ENCODE measurements at places on chromosomes 5 and 9.

GRCh38 chr9:105064248-105065097, 136.5 kb upstream of the ABCA1 start:
- no peak for DNase-seq

- DNase-seq: no peak
Observed at GRCh38 chr9:127334725-127335124, 62.2 kb upstream of the SLC2A8 start.

GRCh38 chr5:139134906-139135305, 63.3 kb downstream of the SIL1 start:
- no peak for DNase-seq

DNA sequence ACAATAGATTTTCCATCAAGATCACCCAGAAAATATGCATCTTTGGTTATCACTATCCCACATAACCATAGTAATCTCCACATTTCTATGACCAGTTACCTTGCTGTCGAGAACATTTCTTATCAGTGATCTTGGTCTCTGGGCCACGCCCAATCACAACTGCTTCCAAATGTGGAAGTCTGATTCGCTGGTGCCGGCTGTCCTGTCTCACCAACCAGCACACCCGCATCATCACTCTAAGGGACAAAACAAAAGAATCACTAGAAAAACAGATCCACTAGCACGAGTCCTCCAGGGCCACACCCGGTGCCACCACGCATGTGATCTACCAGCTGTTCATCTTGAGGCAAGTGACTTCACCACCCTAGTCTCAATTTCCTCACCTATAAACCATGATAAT, 11.8 kb downstream of the APTX start:
- DNase-seq: no peak

- no peak for DNase-seq
Observed at GRCh38 chr9:93616044-93616443, 39.7 kb downstream of the PHF2 start.

GRCh38 chr9:137547687-137548543, 2.3 kb downstream of the PNPLA7 start:
- no peak for DNase-seq

DNA sequence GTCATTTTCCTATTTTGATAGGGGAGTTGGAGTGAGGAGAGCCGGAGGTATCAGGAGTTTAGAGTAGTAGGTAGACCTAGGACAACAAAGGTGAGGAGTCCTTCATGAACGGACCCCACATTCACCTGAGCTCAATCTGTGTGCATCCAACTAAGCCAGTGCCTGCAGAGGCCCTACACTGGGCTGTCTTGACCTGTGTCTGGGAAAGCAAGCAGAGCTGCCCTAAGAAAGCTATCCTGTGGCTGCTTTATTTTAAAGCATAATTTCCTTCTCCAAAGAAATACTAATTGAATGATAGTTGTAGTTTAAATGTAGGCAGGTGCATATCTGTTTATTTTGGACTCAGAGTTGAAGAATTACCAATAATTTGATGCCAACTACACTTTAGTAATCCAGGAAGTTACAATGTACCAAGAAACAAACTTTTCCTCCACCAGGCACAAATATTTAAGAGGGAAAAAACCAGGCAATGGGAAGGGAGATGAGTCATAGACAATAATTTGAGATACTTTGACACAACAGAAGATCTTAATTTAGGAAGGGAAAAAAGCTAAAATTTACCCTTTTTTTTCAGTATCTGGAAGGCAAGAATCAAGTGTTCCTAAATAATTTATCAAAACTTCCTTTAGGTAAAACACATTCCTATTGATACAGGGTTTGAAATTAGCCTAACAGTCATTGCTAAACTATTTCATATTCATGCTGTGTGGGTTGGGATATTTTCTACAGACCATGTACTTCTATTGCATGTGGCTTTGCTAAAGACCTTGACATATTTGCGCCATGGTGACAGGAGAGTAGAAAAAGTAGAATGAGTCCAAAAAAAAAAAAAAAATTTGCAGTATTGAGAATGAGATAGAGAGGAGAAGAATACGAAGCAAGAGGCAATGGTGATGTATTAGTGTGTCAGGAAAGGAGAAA, 376.6 kb upstream of the TUSC1 start:
- no peak for DNase-seq

DNA sequence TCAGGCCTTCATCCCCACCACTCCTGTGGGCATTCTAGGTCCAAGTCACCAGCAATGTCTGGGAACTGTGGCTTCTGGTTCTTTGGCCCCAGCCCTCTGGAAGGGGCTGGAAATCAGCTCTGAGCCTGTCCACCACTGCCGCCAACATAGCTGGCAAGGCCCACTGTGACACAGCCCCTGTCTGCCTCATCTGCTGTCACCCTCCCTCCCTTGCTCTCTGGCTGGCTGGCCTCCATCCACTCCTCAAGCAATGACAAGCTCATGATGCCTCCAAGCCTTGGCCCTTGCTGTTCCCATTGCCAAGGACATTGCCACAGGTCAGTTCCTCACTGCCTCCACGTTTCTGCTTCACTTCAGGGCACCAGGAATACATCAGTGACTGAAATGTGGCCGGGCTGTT, 93.7 kb downstream of the LHX2 start:
- DNase-seq: no peak

DNA sequence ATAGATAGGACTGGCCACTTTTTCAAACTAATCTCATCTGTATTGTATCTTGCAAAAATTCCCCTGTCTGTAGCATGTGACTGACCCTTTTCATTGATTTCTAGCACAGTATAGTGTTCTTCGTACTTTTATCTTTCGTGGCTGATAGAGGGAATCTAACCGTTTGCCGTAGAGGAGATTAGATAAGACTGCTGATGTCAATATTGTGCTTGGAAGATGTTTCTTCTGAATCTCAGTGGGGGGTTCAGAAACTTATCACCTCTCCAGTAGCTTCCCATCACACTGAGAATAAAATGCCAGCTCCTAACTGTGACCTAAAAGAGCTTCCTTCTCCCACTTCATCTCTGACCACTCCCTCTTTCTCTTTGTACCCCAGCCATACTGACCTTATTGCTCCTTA, 25.4 kb upstream of the ALDOB start:
- no peak for DNase-seq

- DNase-seq: peak; percentile 21
Observed at GRCh38 chr5:127229185-127229889, 61.3 kb upstream of the MEGF10 start.

- DNase-seq: no peak
Observed at GRCh38 chr9:131366761-131367401, 27.0 kb upstream of the PRRC2B start.

GRCh38 chr5:132872788-132873118, 715 bp upstream of the LEAP2 start:
- DNase-seq: no peak

GRCh38 chr5:134793111-134793510, 34.5 kb downstream of the DDX46 start:
- DNase-seq: no peak

DNA sequence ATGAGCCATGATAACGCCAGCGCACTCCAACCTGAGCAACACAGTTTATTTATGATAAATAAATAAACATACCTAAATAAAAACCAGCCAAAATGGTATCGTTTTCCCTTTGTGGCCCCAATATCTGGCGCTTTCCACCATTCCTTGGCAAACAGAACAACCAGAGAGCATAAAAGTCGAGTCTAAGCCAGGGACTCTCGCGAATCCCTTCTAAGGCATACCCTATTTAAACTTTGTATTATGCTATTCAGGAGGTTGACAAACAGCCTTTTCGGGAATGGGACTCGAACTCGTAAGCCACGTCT, 386 bp upstream of the MATR3 start:
- no peak for DNase-seq

DNA sequence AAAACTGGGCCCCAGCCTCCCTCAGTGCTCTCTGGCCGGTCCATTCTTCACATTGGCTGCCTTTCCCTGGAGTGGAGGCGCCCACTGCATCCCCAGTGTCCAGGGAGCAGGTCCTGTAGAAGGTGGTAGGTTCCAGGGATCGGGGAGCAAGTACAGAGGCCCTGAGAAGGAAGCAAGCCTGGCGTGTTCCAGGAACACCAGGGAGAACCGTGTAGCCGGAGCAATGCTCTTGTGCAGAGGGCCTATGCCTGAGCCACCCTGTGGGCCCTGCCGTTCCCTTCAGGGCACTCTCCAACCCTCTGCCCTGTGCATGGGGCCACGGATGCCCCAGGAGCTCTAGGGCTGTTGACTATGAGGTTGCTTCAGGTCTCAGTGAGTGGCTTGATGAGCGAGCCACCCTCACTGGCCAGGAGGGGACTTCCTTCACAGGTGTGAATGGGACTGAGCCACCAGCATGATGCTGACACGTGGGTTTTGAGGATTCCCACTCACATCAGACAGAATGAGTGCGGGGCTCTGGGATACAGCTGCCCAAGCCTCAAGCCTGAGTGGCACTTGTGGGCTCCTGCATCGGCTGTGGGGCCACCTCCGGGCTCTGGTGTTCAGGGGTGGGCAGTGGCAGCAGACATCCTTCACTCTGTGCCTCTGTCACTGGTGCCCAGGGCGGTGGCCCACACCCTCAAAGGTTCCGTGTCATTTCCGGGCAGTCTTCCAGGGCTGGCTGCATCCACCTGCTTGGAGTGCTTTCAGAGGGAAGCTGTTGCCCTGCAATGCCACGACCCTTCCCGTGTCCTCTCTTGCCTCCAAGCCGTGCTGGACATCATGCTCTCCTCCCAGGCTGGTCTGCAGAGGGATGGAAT, 54.4 kb downstream of the ADAMTS2 start:
- no peak for DNase-seq

GRCh38 chr5:151159649-151160373, 2.2 kb upstream of the ANXA6 start:
- DNase-seq: no peak

DNA sequence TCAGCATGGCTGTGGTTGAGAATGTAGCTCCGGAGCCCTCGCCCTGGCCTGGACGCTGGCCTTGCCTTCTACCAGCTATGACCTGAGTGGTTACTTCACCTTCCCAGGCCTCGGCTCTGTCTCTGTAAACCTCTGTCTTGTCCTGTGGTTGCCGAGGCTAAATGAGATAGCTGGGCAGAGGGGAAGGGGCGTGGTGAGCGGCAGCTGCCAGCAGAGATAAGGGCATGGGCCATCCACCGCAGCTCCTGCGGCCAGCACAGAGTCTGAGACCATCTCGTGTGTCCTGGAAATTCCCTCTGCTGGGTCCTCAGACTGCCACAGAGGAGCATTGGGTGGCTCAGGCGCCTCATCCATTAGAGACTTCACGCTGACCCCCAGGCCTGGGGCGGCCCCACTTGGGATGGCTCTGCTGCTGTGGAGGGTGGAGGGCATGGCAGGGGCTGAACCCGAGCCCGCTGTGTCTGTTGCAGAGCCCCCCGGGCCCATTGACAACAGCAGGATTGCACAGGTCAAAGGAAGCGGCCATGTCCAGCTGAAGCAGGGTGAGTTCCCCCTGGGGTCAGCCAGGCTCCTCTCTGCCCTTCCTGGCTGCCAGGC, 43.9 kb downstream of the USP20 start:
- DNase-seq: no peak

GRCh38 chr5:31717561-31717960, 78.6 kb downstream of the PDZD2 start:
- no peak for DNase-seq

DNA sequence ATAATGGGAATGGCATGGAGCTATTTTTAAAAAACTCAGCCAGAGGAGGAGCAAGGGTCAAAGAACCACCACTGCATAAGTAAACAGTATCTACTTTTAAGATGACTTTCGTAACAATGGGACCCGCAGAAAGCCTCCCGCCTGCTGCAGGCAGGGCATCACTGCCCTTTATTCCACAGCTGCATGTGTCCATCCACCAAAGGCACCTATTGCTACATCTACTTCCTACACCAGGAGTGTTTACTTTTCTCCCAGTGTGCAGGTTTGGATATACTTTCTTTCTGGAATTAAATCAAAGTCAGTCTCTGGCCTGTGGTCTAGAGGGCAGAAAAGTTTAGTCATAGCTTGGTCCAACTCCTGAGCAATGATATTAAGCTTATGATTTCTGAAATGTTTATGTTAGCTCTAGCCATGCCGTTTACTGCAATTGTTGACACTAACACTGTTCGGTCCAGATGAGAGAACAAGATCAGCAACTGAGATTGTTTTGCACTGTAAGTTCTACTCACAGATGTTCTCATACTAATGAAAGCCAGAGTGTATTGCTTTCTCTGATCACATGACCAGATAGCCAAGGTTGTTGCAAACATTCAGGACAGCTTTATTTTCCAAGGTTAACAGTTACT, 391.5 kb downstream of the FGF10 start:
- no peak for DNase-seq

- no peak for DNase-seq
Observed at GRCh38 chr9:120965344-120966012, 38.9 kb upstream of the TRAF1 start.

DNA sequence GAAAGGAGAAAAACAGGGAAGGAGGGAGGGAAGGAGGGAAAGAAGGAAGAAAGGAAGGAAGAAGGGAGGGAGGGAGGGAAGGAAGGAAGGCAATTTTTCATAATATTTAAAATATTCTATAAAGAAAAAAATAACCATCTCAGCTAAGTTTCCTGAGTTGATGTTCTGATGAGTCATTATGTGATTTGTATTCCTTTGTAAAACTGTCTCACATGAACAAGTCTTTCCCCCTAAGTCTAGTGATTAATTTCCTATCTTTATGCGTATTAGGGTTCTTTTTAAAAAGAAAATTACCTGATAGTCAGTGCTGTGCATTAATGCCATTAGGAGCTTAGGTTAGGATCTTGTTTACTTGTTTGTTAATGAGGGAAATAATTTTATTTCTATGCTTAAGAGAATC, 94.1 kb downstream of the RASEF start:
- no peak for DNase-seq

- DNase-seq: peak; percentile 33
Observed at GRCh38 chr9:92094655-92095054, 20.6 kb downstream of the SPTLC1 start.

DNA sequence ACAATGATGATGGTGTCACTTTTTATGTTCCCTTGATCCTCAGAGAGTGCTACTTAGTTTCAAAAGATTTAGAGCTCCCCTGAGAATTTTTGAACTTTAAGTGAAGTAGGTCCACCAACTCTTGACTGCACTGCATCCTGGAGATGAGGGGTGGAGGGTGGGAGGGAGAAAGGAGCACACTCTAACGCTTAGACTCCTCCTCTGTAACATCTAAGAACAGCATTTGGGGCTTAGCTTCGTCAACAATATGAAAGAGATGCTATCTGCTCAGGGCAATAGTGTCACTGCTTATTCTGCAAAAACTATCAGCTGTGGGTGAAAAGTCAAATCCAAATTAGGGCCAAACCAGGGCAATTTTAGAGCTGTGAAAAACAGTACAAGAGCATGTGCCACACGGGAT, 242.8 kb upstream of the EFNA5 start:
- DNase-seq: no peak
